Neural progenitor cell (in vitro differentiated cells): ENCODE measurements at places on chromosomes 12 and 14. TPM values are rescaled to one million over a fixed set of nuclear protein-coding genes. Genes with fewer than 3 reads are reported as not detected.

- no peak for DNase-seq
Observed at GRCh38 chr12:122276242-122276641, 9.9 kb upstream of the VPS33A start.

GRCh38 chr12:55258303-55258702, 13.9 kb downstream of the OR6C74 start:
- no peak for DNase-seq

DNA sequence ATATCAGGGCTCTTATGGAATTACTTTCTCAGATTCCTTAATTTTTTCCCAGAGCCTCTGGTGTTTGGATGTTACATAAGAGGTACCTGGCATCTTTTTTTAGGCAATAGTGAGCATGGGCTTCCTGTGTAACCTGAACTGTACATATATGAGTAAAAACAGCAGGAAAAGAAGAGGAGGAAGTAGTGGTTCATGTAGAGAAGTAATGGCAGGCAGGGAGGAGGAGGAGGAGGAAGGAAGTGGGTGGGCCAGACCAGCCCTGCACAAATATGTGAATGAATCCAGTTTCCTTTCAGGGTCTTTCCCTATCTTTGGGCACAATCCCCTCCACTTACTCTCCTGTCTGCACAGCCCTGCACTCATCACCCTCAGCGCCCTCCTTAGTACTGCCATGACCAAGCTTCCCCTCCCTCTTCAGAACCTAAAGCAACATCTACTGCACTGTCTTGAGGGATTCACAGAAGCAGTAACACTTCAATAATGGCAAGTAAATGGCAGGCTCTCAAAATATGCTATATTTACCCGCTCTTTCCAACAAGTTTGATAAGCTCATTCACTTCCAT, 40.9 kb upstream of the GSG1 start:
- DNase-seq, result no peak

KRT83 gene
- not detected in 2 replicates for total RNA-seq

DNA sequence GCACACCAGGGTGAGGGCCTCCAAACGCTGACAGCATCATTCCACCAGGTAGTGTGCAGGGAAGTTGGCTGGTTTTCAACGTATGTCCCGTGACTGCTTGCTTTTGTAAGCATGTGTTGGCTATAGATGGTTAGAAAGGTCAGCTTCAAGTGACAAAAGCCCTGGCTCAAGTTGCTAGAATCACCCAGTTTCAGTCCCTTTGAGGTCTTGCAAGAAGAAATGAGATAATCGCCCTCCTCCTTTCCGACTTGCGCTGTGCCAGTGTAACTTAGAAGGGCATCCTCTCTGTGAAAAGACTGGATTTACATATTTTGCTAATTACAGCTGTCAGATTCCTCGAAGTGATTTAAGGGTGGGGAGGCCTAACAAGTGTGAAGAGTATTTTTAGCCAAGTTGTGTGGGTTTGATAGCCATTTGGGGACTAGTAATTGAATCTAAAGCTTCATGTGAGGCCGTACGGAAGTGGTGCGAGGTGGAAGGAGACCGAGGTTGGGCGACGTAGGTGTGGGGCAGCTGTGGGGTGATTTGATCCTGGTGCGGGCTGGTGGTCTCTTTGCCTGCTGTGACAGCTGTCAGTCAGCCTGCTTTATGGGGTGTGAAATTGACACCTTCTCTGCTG, 94.7 kb downstream of the CHST11 start:
- no peak for DNase-seq

- no peak for DNase-seq
Observed at GRCh38 chr12:12582895-12583303, 20.2 kb upstream of the DUSP16 start.

DNA sequence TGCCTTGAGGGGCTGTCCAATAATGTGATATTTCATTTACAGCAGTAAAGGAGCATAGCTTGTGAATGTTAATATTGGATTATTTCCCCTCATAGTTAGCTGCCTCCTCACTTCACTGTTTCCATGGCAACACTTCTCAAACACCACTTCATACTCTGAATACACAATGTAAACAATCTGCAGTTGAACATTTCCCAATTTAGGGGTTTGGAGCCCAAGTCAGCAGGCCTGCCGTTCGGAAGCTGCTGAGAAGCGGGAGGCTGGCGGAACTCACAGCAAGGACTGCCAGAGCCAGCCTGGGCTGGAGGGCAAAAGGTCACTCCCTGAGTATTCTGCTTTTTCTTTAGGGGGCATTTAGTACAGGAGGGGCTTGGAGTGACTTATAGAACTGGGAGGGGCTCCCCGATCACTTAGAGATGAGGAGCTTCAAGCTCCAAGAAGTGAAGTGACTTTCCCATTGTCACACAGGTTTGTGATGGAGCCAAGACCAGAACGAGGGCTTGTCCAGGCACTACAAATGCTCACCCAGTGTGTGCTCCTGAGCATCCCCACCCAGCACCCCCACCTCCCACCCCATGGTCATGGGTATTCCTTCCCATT, 12.1 kb upstream of the SLC24A4 start:
- DNase-seq, result no peak

DNA sequence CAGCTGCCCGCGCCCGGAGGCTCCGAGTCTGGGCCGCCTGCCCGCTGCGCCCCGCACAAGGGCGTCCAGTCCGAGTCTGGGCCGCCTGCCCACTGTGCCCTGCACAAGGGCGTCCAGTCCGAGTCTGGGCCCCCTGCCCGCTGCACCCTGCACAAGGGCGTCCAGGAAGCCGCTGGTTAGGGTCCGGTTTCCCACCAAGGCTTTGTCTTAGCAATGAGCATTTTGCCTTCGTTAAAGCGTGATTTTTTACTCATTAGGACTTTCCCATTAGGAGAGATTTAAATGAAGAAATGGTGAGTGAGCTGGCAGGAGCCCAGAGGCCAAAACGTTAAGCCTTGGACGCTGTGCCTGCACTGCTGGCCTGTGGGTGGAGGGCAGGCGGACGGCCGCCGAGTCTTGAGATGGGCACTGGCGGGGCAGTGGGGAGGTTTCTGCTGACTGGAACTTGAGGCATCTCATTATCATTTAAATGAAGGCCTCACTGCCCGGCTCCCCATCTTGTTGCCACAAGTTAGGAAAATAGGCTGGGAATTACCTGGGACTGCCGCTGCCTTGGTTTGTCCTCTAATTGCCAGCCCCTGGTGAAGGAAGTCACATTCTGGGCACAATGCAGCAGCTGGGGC, 36.0 kb downstream of the FBRSL1 start:
- peak; percentile 53 for DNase-seq

GRCh38 chr12:26239852-26240815, 44.8 kb downstream of the SSPN start:
- DNase-seq, result no peak

DNA sequence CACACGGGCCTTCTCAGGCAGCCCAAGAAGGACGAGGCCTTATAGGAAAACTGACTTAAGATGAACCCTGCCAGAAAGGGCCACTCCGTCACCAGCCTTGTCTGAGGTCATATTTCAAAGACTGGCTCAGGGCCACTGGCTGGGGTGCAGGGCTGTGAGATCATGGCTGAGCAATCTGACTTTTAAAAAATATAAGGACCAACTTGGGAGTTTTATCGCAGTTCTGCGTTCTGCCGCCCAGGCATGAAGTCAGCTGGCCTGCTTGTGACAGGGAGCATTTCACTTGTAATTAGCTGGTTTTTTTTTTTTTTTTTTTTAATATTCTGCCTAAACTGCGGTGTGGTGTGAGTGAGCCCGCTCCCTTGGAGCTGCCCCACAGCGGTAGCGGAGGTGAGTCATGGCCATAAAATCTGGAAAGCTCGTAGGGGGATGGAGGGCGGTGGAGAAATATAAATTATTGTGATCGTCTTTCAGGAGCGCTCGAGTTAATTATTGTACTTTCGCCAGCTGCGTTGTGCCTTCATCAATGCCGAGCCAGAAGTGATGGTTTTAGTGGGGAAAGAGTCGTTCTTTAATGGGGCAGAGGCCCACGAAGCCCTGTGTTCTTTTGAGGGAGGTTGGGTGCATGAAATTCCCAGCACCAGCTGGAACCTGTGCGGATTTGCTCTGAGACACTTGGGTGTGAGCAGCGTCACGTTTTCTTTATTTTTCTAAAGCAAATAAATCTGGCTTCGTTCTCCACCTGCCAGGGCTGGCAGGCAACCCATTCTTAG, 231.9 kb downstream of the C12orf75 start:
- no peak for DNase-seq

GRCh38 chr12:91492648-91493047, 310.0 kb upstream of the DCN start:
- no peak for DNase-seq

CCDC197 gene
- total RNA-seq, result not detected in 2 replicates

- DNase-seq, result no peak
Observed at GRCh38 chr12:7917392-7918267, 18.4 kb downstream of the SLC2A3 start.
